ENCODE measurements at places on chromosomes 1 and 21.

GRCh38 chr1:190196020-190196419 lies 281.6 kb downstream of the BRINP3 start:
- DNase-seq: no peak

DNA sequence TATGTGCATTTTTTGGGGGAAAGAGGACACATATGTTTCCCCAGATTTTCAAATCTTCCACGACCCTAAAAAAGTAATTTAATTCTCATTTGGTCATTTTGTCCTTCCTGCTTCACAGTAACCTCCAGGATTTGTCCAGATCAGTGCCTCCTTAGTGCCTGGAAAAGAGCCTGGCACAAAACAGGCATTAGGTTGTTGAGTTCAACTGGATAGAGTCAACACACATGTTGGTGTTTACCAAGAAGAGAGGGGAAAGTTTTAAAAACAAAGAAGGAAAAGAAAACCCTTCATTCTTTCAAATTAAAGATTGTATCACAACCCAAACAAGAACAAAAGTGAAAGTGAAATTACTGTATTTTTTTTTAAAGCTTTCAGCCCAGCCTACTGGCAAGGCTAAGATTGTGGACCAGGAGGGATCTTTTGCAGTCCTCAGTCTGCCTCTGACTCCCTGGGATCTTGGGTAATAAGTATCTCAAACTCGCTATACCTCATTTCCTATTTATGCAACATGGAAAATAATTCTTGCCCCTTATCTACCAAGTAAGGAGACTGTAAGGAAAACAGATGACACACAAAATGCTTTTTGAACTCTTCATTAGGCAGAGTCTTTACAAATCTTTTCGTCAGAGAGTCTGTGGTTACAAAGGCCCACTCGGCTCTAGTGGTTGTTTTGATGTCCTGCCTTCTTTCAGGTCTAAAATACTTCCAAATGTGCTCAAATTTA lies 57.8 kb downstream of the ZNF281 start:
- peak; percentile 100 for DNase-seq

GRCh38 chr1:98086796-98087441 lies 166.1 kb upstream of the DPYD start:
- DNase-seq: peak; percentile 97

DNA sequence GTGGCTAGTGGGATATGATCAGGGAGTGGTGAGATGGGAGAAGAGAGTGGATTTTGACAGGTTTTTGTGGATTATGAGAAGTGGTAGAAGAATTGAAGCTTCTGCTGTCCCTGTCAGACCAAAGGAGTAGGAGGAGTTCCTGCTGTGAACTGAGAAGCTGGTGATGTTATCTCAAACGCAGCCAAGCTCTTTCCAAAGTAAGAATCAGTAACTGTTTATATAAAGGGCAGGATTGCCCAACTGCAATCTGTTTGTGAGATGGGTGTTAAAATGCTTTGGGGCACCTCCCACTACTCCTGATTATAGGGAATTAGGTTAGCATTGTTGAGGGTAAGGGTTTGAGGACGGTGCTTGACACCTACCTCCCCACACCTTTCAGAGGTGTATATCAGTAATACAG lies 60.5 kb upstream of the USP25 start:
- peak; percentile 24 for DNase-seq

DNA sequence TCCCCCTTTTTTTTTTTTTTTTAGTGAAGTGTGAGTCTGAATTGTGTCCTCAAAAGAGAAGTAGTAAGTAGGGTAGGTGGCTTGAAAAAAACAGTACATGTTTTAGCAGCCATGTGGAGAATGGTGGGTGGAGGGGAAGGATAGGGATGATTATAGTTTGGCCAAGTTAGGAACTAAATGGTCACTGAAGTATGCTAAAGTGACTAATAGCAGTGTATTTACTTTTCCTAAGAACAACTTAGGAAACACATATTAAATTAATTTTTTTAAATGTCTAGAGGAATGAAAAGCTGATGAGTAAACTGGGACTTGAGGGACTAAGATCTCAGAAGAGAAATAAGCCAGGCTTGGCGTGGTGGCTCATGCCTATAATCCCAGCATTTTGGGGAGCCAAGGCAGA lies 55.5 kb downstream of the PLA2G4A start:
- DNase-seq: peak; percentile 2

GRCh38 chr1:33563699-33564098 lies 91.3 kb downstream of the ZSCAN20 start:
- DNase-seq: no peak

DNA sequence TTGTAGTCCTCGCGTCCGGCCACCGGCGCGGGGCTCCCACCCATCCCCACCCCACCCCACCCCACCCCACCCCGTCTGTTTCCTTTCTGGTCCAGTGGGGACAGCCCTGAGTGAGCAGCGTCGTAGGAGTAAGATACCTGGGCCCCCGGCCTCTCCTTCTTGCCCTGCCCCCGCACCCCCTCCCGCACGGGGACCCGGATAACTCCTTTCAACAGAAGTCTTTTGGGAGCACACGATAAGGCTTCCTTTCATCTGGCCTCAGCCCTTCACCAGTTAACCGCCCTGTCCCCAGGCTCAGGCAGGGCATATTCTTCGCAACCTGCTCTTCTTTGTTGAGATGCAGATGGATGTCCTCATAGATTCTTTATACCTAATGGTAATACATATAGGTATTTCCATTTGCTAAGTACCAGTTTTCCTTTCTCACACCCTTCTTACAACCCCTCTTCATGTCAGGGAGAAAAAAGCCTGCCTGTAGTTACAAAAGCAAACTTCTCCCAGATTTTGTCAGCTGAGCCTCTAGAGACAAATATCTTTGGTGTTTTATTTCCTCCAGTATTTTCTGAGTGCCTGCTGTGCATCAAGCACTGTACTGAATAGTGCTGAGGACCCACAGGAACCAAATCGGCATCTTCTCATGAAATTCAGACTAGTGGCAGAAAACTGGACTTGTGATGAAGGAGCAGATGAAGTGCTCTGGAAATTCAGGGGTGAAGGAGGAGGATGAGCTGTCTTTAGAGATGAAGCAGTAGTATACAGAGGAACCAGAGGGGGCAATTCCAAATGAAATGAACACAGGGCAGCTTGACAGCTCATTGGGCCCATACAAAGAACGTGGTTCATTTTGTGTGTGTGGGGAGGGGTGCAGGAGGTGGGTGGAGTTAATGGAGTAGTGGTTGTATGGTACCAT lies 33.6 kb downstream of the SLC2A1 start:
- no peak for DNase-seq

DNA sequence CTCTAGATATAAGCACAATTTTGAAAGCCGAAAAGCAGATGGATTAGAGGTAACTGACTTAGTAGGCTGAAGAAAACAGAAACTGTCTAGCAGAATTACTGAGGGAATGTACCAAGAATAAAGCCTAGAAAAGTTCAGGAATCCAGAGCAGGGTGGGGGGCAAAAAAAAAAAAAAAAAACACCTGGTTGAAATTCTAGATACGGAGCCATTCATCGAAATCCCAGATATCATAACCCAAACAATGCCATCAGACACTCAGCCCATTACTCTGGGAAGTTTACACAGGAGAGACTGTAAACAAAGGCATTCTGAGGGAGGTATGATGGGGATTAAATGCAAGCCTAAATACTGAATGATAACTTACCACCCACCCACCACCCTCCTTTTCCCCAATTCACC lies 45.6 kb downstream of the ENAH start:
- DNase-seq: no peak

DNA sequence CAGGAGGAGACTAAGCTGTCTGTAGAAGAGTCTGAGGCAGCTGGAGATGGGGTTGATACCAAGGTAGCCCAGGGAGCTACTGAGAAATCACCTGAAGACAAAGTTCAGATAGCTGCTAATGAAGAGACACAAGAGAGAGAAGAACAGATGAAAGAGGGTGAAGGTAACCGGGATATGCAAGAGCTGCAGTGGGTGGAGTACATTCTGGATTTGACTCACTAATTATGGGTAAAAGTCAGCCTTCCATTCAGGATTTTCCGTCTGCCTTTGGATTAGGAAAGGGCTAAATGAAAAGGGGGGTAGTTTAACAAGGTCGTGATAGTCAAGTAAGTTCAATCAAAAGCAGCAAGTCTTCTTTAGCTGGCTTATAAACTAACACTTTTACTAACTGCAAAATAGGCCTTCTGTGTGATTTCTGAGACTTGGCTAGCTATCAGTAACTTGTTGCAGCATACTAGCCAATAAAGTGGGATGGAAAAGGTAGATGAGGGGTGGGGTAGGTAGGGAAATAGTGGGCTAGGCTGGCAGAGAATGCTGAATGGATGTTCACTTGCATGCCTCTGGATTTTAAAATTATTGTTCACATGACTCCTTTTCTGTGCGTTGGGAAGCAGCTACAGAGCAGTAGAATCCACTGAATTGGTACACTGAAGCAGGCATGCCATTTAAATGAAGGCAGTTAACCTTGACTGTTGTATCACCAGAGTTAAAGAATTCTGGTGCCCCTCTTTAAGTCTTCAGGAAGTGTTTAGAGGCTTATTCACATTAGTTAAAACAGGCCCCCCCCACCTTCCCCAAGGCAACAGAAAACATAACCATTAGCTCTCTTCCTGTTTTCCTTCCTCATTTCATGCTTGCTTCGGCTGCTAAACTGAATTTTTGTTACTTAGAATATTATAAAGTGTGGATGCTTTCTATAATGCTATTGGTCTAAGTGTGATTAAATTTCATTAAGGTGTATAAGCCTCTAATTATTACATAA lies 15.4 kb downstream of the CCDC17 start:
- no peak for DNase-seq

DNA sequence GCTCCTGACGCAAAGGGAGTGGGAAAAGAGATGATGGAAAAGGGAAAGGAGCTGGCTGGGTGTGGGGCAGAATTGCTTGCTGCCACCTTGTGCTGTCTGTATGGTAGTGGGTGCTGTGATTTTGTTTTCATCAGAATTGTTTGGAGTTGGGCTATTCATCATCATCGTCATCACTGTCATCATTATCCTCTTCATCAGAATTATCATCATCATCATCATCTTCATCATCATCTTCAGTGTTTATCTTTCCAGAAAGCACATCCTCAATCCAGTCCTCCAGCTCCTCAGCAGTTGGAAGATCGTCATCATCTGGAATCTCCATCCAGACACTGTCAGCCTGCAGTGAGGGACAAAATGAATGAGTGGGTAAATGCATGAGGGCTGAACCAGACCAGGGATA lies 59.3 kb downstream of the VANGL1 start:
- no peak for DNase-seq

DNA sequence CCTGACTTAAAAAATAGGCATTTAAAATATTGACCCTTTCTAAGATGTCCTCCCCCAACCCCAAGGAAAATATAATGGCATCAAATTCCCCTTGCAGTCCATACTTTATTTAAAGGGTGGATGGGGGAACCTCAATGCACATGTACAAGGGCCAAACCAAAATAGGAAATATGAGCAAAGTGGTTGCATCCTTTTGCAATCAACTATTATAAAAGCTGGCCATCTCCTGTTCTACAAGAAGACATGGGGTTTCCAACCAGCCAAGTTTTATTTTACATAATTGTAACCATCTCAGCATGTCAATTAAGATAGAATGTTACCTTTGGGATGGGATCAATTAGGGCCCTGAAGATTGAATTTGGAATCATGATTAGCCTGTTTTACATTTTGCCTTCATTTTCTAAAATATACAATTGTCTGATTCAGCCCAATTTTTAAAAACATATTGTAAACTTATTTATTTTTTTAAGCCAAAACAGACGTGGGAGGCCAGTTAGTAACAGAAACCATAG lies 146.7 kb upstream of the NFIA start:
- peak; percentile 27 for DNase-seq

- DNase-seq: no peak
Measured at GRCh38 chr21:41600116-41600515, 92.2 kb upstream of the TMPRSS2 start.

DNA sequence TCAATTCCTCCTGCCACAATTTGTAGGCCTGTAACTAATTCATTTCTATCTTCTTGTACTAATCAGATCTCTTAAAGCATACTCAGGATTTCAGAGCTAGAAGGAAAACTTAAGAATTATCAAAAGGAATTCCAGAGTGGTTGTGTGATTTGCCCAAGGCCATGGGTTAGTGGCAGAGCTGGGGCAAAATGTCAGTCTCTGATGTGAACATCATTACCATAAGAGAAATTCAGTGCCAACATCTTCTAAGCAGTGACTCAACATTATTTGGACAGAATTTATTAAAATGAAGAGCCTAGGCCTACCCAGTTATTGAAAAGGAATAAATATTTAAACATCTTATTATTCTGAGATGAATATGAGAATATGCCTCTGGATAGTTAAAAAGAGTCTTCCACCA lies 14.5 kb downstream of the ST6GALNAC5 start:
- no peak for DNase-seq

- DNase-seq: no peak
Measured at GRCh38 chr21:41636636-41637630, 129.0 kb upstream of the TMPRSS2 start.

GRCh38 chr1:208868554-208868953 lies 624.4 kb upstream of the PLXNA2 start:
- DNase-seq: peak; percentile 13

- DNase-seq: no peak
Measured at GRCh38 chr1:112320058-112320457, 76.0 kb upstream of the CTTNBP2NL start.

DNA sequence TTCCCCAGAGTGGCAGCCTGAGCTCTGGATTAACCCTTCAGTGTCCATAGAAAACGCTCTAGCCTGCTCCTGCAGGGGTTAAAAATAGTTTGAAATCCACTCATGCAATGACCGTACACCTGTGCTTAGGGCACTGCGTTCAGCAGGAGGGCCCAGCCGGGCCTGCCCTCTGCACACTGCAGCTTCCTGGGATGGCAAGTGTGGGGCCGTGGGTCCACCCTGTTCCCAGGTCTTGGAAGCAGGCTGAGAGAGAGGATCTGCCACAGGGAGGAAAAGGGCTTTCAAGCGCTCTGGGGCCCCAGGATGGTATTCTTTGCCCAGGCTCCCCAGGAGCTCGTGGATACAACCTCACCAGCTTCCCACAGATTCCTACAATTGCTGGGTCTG lies 1.5 kb upstream of the S100B start:
- DNase-seq: no peak

- DNase-seq: no peak
Measured at GRCh38 chr1:27346991-27347624, 5.3 kb downstream of the SYTL1 start.

DNA sequence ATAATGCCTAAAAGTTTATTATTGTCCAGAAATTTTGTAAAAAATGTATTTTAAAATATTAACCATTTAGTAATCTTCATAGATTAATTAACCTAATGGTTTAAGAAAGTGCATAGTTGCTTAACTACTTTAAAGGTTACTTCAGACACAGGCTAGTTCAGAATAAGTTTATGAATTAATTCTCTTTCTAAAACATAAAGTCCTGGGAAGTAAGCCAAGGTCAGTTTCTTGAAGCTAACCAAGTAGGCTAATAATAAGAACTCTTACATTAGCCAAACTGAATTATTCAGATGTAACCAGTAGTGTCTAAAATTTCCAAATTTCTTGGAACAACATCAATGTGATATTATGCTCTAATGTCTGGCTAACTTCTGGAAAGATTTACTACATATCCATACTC lies 790.4 kb downstream of the NCAM2 start:
- no peak for DNase-seq
